ENCODE measurements at places on chromosomes 12 and 14.

GRCh38 chr12:14408208-14408607, 42.7 kb downstream of the ATF7IP start:
- no peak for DNase-seq

GRCh38 chr14:72444701-72445100, 449.2 kb downstream of the DPF3 start:
- no peak for DNase-seq

- DNase-seq: no peak
Observed at GRCh38 chr12:111339321-111339938, 29.5 kb downstream of the PHETA1 start.

DNA sequence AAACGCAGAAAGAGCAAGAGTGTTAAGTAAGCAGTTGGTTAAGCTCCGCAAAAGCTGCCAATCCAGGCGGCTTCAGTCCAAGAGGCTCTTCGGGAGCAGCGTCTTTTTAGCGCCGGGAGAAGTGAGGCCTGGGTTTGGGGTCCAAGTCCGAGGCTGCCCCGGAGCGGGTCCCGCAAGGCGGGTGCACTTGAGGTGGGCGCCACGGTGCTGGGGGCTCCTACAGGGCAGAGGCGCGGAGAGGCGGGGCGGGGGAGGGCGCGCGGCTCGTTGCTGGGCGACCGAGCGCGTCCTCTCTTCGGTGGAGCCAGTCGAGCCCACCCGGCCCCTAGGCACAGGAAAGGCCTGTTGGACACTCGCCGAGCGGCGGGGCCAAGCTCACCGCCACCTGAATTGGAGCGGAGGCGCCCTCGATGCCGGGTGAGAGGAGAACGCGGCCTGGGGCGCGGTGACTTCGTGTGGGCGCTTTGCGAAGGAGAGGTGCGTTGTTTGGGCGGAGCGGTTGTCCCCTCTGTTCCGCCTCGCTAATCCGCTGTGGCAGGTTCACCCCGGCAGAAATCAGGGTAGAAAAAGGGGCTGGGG, 15.6 kb downstream of the TTC6 start:
- no peak for DNase-seq

GRCh38 chr12:48988030-48988649, 10.0 kb downstream of the WNT1 start:
- peak; percentile 38 for DNase-seq

GRCh38 chr12:25072906-25073650, 121.9 kb downstream of the DNAI7 start:
- DNase-seq: no peak

DNA sequence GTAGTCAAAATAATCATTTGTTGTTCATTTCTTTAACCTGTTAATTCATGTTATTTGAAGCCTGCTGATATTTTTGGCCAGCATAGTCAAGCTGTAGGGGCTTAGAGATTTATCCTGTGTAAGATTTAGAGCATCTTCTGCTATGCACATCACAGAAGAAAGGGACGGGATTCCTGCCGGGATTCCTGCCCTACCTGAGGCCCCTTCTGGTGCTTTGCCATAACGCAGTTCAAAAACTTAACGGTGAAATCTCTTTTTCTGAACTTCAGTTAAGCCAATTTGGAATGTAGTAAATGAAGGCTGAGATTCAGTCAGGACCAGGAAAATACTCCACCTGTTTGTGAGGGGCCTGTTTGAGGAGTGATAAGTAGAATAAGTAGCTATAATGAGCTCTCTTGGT, 50.7 kb upstream of the TMEM260 start:
- no peak for DNase-seq

- DNase-seq: no peak
Observed at GRCh38 chr12:51183816-51184215, 10.9 kb upstream of the TFCP2 start.

DNA sequence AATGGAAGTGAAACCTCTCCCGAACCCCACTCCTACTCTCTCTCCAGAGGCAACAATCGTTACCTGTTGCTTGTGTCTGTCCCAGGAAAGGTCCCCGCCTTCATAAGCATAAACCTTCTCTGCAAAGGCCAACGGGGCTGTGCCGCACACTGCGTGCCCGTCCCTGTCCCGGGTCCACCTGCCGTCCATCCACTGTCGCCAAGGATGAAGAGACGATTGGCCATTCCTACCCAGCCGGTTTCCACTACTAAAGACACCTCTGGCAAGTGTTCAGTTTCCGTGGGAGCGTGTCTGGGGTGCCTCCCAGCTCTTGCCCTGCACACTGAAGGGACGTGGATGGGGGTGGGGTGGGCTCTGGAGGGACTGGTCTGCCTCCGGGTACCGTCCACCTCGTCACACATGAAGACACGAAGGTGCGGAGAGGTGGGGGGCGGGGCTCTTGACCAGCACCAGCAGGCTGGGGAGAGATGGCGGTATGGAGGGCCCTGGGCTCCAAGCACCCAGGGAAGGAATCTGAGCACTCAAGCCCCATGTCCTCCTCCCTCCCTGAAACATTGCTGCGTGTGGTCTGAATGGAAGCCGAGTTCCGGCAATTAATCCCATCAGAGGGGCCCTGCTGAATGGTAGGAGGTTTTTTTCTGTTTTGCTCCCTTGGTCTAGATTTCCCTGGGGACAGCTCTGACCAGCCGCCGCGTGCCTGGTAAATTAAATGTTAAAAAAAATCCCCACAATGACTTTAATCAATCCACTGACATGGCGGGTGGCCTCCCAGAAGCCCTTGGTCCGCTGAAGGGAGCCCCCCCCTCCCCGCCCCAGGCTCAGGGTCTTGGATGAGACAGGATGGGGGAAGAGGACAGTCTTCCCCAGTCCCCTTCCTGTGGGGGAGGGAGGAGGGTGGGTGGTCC, 4.1 kb upstream of the KIF26A start:
- peak; percentile 74 for DNase-seq

- no peak for DNase-seq
Observed at GRCh38 chr12:66409195-66409871, 107.0 kb downstream of the HELB start.

DNA sequence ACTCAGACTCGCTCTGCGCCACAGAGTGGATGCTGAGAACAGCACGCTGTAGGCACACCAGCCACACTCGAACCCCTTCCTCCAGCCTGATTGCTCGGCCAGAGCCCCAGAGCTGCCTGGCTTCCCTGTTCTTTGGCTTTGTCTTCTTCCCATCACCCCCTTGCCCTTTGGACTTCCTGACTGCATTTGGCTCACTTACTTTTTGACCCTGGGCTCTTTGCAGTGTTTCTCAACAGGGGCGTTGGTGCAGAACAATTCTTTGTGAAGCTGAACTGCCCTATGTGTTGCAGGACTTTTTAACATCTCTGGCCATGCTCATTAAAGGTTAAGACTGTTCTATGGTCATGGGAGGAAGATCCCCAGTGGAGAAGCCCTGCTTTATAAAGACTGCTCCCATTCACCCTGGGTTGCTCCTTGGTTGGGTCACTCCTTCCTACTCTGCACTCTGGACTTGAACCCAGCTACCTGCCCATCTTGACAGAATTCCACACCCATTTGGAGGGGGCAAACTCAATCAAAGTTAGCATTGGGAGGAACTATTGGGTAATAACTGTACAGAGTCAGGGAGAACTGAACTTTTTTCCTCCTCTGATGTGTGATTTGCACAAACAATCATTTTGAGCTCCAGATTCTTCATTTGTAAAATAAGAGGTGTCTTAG, 127.7 kb upstream of the PLEKHG7 start:
- DNase-seq: no peak

DNA sequence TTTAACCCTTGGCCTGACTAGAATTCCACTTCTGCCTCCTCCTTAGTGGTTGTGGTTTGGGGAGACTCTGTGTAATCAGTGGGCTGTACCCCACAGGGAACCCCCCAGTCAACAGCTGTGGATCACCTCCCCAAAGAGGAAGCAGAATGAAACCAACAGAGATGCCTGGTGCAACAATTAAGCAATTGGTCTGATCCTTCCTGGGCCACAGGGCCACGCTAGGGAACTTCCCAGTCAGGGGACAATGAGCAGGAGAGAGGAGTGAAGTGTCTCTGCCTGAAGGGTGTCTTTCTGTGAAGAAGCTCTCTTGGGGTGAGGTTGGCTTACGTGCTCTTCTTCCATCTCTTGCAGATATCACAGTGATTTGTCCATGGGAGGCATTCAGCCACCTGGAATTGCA, 8.2 kb downstream of the PDE6H start:
- DNase-seq: no peak

DNA sequence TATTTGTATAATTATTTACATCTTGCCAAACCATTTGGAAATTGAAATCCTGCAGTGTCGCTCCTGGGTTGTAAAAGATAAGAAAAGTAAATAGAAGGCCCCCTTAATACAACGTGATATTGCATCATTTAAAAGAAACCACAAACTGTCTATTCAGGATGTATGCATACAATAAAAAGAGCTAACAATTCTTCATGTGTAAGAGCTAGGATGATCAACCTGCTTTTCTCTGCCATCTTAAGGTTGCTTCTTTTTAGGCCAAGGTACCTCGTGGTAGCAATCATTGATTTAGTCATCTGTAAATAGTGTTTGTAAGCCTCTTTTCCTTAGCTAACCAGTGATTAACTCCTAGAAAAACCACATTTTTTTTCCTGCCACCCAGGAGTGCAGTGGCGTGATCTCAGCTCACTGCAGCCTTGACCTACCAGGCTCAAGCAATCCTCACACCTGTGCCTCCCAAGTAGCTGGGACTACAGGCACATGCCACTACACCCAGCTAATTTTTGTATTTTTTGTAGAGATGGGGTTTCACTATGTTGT, 3.3 kb upstream of the USP44 start:
- DNase-seq: no peak

DNA sequence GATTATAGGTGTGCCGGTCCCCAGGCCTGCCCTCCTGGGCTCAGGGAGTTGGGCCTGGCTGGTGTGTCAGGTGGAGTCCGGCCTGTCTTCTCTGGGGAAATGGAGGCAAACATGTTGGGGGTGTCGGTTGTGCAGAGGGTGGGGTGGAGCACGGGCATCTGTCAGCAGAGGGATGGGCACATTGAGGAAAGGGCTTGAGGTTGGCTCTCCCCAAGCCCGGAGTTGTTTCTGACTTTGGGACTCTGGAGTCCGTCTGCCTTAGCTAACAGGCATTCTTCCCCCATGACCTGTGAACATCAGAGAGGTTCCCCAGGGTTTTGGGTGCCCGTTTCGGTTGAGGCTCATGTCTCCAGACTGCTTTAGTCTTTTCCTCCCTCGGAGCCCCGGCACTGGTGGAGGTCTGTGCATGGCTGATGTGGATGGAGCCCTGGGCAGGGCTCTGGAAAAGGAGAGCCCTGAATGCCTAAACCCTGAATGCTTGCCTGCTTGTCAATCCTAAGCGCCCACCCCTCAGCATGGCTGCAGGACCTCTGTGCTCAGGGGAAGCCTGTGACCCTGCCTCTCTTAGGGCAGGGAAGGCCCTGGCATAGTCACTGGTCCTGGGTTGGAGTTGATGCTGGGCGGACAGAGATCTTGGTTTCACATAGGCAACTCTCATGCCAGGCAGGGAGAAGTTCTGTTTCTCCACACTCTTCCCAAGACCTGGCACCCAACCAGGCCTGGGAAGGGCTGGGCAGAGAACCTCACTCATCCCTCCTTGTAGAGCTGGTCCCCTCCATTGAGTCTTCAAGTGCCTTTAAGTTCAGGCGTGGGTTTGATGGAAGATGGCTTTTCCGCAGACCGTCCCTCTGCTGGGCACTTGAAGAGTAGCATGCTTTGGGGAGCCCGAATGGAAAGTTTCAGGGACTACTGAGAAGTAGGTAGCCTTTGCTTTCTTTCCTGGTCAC, 12.9 kb downstream of the NYNRIN start:
- no peak for DNase-seq

DNA sequence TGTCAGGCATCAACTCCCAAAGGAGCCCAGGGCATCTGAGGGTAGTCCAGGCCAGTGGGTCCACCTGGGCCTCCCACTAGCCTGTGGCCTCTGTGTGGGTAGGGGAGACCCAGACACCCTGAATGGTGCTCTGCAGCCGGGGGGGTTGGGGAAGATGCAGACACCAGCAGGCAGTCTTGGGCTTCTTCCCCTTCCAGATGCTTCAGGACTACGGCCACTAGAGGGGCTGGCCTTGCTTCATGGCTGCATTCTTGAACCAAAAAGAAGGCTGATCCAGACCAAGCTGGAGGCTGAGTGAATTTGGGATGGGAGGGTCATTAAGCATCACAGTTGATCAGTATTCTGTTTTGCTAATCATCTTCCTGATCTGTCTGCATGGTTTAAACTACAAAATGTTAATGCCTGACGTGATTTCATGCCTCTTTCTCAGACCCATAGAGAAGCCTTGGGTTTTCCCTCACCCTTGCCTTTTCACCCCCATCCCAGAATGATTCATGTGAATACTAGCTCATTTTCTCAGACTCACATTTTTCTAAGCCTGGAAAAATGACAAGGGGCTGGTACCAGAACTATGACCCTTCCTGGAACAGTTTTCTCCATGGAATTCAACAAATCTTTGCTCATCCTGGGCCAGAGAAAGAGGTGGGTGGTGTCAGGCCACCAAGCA, 134.2 kb downstream of the NTF3 start:
- DNase-seq: no peak
